ENCODE measurements at places on chromosomes 5 and 9. TPM values are rescaled to one million over a fixed set of nuclear protein-coding genes. Genes with fewer than 3 reads are reported as not detected.

Gene CLINT1
- polyA plus RNA-seq = 25.8 TPM

Gene GZMA
- 0.66 TPM for polyA plus RNA-seq

Gene SLC6A19
- polyA plus RNA-seq = not detected

Gene C5orf63
- 2.8 TPM for polyA plus RNA-seq

Gene CAMK4
- polyA plus RNA-seq = 6.9 TPM

Gene LURAP1L
- polyA plus RNA-seq = 2.8 TPM

Gene FRMD3
- 18.7 TPM for polyA plus RNA-seq

Gene C9orf43
- polyA plus RNA-seq = 0.87 TPM

Gene GFI1B
- polyA plus RNA-seq = not detected

Gene CDC25C
- polyA plus RNA-seq = 13.2 TPM

Gene ADGRD2
- polyA plus RNA-seq = 5.0 TPM

Gene CFAP77
- 15.2 TPM for polyA plus RNA-seq

Gene CRB2
- 6.4 TPM for polyA plus RNA-seq

Gene OLFM1
- 202 TPM for polyA plus RNA-seq

Gene ZDHHC11B
- polyA plus RNA-seq = 5.1 TPM

Gene C7
- 3.6 TPM for polyA plus RNA-seq

Gene INSL6
- polyA plus RNA-seq = not detected

Gene CTSL
- 32.4 TPM for polyA plus RNA-seq

Gene FST
- not detected for polyA plus RNA-seq

Gene PCDHA8
- 0.22 TPM for polyA plus RNA-seq

Gene FCN2
- not detected for polyA plus RNA-seq

Measured in brain (organoid and tissue), 16 donors.